Stimulated activated CD4-positive, alpha-beta T cell treated with anti-CD3 and anti-CD28 coated beads, Interleukin-15, amount 100 ng/mL, for 1 hour (primary cell): ENCODE measurements at places on chromosomes 3 and 15.

DNA sequence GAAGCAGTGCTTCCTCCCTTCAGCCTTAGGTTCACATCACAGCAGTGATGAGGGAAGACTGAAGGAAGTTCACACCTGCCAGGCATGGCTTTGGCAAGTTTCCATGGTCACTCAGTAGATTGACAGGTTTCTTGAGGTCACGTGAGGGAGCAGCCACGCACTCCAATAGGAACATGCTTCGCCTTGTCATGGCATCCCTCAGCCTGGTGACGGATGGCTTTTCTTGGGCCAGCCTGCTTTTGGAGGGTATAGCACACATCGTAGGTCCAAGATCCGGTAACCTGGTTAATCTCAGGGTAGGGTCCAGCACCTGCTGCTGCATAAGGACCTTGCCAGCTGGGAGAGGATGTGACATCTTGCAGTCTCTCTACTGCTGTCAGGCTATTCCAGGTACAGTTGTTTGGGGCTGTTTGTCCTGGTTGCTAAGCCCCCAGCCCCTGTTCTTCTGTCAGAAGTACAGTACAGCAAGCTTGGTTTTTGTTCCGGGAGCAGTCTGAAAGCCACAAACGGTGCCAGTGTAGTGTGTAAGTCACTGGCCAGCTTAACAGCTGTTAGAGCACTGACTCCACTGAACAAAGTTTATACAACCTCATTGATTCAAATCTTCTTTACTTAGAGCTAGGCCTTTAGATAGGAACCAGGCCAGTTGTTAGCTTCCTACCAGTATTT lies 42.3 kb downstream of the PSMD6 start:
- DNase-seq, result no peak

- no peak for DNase-seq
Measured at GRCh38 chr15:66923438-66923881, 141.9 kb upstream of the SMAD3 start.

GRCh38 chr3:84265768-84266167 lies 693.0 kb upstream of the CADM2 start:
- DNase-seq, result no peak

- no peak for DNase-seq
Measured at GRCh38 chr3:135018149-135018923, 223.3 kb downstream of the EPHB1 start.

DNA sequence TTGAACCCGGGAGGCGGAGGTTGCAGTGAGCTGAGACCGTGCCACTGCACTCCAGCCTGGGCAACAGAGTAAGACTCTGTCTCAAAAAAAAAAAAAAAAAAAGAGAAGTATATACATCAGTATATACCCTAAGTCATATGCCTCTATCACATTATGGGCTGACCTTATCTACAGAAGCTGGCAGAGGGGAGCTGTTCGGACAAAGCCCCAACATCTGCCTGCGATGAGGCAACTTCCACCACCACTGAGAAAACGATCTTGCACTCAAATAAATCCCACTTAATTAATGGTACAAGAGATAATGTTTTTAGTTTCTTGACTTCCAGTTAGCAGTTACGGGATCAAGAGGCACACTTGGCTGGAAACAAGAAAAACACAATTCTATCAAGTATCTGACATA lies 2.2 kb downstream of the GLT8D1 start:
- no peak for DNase-seq

GRCh38 chr3:41502023-41502422 lies 302.7 kb downstream of the CTNNB1 start:
- DNase-seq, result no peak

- no peak for DNase-seq
Measured at GRCh38 chr3:77040926-77041722, 1.2 kb downstream of the ROBO2 start.

- DNase-seq, result no peak
Measured at GRCh38 chr3:35966629-35967464, 327.5 kb downstream of the ARPP21 start.

GRCh38 chr15:85470563-85471271 lies 90.3 kb downstream of the AKAP13 start:
- DNase-seq, result no peak

DNA sequence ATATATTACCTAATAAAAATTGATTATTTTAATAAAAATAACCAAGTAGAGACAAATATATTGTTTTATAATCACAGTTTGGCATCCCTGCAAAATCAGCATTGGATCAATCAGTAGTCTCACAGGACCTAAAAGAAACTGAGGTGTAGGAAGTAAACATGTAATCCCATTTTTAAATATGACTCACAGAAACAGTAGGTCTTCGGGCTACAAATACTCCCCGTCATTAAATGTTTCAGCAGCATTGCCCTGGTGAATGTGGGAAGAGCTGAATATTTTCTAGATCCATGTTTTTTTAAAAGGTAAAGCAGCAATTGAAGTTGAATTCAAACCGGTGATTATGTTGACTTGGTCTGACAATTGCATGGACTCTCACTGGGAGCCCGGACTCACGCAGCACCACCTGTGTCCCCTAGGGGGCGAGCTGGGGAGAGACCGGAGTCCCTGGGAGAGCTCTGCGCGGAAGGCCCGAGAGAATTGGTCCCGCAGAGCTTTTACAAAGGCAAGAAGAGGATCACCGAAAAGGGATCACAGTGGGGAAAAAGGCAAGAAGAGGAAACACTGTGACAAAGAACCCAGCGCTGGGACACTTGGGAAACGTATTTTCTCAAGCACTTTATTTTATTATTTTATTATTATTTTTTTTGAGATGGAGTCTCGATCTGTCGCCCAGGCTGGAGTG lies 17.2 kb upstream of the USP3 start:
- peak; percentile 83 for DNase-seq
